ENCODE measurements at places on chromosomes 11 and 22.
A peak's percentile ranks its signal among the peaks of the same experiment; 100 is the strongest.

DNA sequence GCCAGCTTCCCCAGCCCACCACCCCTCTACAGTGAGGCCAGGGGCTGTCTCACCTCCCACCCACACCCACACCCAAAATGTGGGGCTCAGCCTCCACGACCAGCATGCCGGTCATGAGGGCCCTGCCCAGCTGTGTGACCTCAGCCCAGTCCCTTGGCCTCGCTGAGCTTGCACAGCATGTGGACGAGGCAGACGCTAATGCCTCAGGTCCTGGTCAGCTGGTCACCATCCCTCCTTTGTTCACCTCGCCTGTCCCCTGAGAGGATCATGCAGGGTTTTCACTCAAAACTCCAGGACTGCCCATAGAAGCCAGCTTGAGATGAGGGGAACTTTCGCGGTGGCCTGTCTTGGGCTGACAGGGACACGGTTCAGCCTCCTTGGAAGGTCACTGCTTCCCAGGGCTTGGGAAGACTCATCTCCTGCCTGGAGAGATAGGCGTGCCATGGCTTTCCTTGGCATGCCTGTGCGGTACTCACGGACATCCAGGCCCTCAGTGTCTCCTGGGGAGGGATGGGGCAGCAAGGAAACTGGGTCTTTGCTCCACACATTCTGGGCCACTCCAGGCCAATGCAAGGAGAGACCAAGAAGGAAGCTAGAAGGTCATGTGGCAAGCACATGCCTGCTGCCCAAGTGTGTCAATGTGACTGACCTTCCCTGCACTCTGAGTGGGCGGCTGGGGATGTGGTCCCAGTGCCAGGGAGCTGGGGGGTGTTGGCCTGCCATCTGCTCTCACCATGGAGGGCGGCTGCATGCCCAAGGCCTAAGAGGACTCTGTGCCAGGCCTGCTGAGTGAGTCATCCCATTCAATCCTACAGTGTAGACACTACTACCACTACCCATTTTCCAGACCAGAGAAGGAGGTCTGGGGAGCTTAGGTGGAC lies 3.2 kb upstream of the RTN4R start:
- no peak for DNase-seq

- DNase-seq: no peak
Observed at GRCh38 chr22:21686634-21687393, 21.0 kb downstream of the PPIL2 start.

DNA sequence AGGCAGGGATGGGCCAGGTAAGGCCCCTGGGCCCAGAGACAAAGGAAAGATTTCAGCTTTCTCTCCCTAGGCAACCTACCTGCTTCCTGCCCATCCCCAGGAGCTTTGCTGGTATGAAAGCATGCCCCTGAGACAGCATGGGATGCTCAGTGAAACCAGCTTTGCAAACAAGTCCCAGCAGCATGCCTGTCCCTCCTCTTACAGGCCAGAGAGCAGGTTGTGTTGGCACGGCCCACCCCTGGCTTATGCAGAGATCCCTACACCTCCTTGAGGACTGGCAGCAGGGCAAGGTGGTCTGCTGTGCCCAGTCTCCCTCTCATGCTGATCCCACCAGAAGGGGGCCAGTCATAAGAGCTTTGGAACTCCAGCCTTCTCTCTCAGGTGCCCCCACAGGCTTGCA lies 3.1 kb downstream of the SCN4B start:
- DNase-seq: no peak

- no peak for DNase-seq
Observed at GRCh38 chr11:78354408-78355308, 63.0 kb downstream of the GAB2 start.

DNA sequence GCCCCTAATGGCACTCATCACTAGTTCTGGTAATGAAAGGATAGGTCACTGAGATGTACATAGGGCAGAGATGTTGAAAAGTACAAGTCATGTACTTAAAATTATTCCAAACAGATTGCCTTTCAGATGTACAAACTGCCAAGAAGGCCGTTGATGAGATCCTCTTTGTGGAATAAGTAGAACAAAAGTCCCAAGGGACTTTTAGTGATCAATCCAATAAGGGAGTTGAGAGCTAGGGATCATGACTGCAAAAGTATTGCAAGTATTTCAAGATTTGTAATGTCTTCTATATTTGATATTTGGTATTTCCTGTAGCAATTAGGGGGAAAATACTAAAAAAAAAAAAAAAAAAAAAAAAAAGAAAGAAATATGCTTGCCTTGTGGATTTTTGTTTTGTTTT lies 82.2 kb downstream of the ATG16L2 start:
- no peak for DNase-seq

- DNase-seq: no peak
Observed at GRCh38 chr22:23269441-23270211, 89.3 kb downstream of the BCR start.

GRCh38 chr22:36386900-36387708 lies 663 bp downstream of the MYH9 start:
- DNase-seq: peak; percentile 53

DNA sequence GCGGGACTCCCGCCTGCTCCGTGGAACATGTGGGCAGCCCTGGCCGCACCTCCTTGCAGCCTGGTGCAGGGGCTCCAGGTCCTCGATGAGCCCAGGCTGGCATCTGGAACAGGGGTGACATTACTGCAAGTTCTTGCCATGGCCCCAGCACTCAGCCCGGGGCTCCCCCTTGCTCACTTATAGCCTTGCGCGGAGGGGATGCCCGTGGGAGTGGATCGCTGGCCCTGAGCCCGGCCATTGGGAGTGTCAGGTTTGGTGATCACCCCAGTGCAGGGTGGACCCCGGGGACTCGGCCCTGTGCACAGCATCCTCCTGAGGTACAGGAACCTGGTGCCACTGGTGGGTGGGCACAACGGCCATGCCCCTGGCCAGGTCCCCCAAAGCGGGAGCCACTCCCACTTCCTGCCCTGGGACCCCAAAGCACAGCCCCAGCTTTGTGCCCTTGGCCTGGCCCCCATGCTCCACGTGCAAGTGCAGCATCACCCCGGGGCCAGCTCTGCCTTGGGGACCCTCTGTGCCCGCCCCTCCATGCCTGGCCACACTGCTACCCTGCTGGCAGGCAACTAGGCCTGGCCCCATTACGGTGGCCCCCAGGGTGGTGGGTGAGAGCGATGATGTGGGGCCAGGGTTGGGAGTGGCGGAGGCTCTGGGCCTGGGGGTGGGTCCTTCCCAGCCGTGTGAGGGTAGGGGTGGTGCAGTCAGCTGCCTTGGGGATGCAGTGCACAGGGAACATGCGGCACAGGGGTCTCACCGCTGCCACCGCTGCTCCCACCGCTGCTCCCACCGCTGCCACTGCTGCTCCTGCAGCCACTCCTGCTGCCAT lies 439.8 kb downstream of the TBC1D22A start:
- no peak for DNase-seq

DNA sequence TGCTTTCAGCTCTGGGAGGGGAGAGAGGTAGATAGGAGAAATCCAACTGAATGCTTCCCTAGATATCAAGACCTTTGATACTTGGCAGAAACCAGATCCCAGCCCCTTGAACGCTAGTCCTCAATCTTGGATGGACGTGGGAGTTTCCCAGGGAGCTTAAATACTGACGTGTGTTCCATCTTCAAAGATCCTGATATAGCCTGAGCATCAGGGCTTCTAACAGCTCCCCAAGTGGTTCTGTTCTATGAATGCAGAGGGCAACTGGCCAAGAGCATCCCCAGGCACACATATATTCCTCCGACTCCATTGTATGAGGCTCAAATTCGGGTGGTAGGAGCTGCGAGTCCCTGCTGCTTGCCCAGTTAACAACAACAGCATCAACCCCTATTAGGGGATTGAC lies 8.7 kb upstream of the ACCS start:
- no peak for DNase-seq

GRCh38 chr22:27094633-27095308 lies 437.4 kb downstream of the MIAT start:
- DNase-seq: no peak

GRCh38 chr22:38963872-38964271 lies 6.5 kb downstream of the APOBEC3A start:
- no peak for DNase-seq

GRCh38 chr11:102986815-102987214 lies 31.3 kb upstream of the MMP13 start:
- DNase-seq: no peak

DNA sequence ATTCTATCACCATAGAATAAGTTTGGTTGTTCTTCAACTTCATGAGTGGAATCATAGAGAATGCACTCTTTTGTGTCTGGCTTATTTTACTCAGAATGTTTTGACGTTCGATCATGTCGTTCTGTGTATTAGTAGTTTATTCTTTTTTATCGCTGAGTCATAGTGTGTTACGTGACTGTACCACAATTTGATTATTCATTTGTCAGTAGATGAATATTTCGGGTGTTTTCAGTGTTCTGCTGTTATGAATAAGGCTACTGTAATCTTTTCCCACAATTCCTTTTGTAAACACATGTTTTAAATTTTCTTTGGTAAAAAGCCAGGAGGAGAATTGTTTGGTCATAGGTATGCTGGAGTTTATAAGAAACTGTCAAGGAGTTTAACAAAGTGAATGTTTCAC lies 279.9 kb upstream of the B3GAT1 start:
- DNase-seq: no peak

- DNase-seq: no peak
Observed at GRCh38 chr22:44186121-44186510, 5.4 kb downstream of the PARVG start.

DNA sequence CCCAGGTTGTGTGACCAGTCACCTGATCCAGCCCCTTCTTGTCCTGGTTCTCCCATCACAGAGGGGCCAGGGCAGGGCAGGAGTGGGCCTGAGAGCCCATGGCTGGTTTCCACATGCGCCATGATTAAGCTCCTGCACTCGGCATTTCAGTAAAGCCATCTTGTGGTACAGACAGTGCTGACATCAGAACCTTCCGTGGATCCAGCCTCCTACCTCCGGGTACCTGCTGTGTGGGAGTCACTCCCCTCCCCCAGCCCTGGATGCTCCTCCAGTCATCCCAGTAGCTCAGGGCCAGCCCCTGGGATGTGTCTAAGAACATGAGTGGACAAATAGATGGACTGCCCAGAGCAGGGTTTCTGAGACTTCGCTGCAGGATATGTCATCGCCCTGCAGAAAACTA lies 22.1 kb upstream of the MGAT3 start:
- no peak for DNase-seq

- DNase-seq: no peak
Observed at GRCh38 chr22:50438305-50439275, 36.2 kb downstream of the SBF1 start.

DNA sequence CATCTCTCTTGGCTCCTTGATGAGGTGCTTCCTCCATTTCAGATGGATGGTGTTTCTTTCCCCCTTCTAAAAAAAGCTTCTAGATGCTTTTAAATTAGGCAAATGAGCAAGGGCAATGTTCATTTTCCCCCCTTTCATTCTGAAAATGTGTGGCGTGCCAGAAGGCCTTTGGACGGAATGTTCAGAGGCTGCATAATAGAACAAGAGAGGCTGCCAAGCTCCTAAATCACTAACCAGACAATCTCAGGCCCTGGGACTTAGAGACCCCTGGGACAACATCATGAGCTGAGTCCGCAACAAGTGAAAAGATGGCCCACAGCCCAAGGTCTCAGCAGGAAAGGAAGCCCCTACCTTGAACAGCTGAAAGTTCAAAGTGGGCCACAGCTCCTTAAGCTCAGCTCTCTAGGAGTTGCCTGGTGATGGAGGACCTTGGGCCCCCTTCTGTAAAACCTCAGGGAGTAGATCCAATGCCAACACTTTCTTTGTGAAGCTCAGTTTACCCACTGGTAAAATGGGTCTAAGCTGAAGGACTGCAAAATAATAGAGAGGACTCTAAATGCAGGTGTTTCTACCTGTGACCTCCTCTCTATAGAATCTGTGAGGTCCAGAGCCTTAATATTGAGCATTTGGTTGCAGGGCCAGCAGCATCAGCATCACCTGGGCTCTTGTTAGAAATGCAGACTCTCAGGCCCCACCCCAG lies 144.0 kb downstream of the FBXO7 start:
- no peak for DNase-seq

GRCh38 chr11:119791047-119791446 lies 62.0 kb upstream of the NECTIN1 start:
- DNase-seq: no peak

DNA sequence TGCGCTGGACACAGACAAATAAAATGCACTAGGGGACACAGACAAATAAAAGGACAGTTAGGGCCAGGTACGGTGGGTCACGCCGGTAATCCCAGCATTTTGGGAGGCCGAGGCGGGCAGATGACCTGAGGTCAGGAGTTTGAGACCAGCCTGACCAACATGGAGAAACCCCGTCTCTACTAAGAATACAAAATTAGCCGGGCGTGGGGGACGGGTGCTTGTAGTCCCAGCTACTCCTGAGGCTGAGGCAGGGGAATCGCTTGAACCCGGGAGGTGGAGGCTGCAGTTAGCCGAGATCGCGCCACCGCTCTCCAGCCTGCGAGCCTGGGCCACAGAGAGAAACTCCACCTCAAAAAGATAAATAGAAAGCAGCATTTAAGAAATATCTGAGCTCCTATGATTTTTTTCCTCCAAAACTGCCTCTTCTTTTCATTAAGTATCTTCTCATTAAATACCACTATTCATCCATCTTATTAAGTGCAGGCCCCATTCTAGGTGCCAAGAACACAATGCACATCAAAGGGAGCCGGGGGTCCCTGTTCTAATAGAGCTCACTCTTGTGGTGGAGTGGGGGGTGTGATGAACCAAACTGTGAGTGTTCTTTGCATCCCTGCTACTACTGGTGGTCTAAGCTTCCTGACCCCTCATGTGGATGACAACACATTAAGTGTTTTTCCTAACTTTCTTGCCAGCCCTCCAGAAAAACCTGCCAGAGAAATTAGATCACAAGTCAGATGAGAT lies 766 bp upstream of the ZNHIT2 start:
- no peak for DNase-seq

GRCh38 chr11:2100361-2101170 lies 38.6 kb downstream of the IGF2 start:
- no peak for DNase-seq

GRCh38 chr11:113163291-113164030 lies 150.9 kb upstream of the TTC12 start:
- no peak for DNase-seq

DNA sequence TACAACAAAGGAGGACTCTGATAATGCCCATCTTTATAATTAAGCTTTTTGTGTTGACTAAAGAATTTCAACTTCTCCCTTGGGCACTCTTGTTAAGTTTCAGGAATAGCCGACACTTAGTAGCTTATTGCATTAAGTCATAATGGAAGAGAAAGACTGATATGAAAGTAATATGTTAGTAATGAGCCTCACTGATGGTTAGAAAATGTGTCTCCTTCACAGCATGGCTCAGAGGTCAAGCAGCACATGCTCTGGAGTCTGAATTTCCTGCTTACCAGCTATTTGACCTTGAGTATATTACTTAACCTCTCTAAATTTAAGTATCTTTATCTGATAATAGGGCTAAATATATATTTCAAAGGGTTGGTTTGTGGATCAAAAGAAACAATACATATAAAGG lies 39.0 kb downstream of the PDGFD start:
- no peak for DNase-seq

- DNase-seq: no peak
Observed at GRCh38 chr11:12224537-12224893, 114.1 kb downstream of the MICAL2 start.

GRCh38 chr11:61287338-61287977 lies 7.7 kb downstream of the VWCE start:
- DNase-seq: no peak

- DNase-seq: no peak
Observed at GRCh38 chr11:35076201-35077100, 62.5 kb upstream of the CD44 start.

- no peak for DNase-seq
Observed at GRCh38 chr11:3667149-3668035, 3.8 kb downstream of the CHRNA10 start.

Measured in mesothelial cell of epicardium (in vitro differentiated cells).